PC-3 (cell line): ENCODE measurements at places on chromosomes 5 and 9. TPM values are rescaled to one million over a fixed set of nuclear protein-coding genes. Genes with fewer than 3 reads are reported as not detected.

PAXX gene
- 113 and 137 TPM in 2 replicates for total RNA-seq

PKD2L2 gene
- total RNA-seq, result not detected in 2 replicates

IFNA2 gene
- total RNA-seq, result not detected in 2 replicates

GRCh38 chr9:137085920-137086530, 760 bp upstream of the MAN1B1 start:
- H3K27me3 ChIP-seq, result no peaks in the 10 kb centered on the region
- peak overlapping the region; percentile 94 for H3K27ac ChIP-seq
- peak overlapping the region; percentile 73 for H3K4me3 ChIP-seq
- H3K4me1 ChIP-seq, result peaks cover 37% of the 10 kb centered on the region

PCDHA10 gene
- 0.04 and 0.23 TPM in 2 replicates for total RNA-seq

- DNase-seq, result peak; percentile 12
- H3K27me3 ChIP-seq, result no peaks in the 10 kb centered on the region
- H3K4me1 ChIP-seq, result peaks cover 12% of the 10 kb centered on the region
- H3K4me3 ChIP-seq, result no peak overlapping the region
- H3K36me3 ChIP-seq, result no peaks in the 10 kb centered on the region
- H3K27ac ChIP-seq, result no peak overlapping the region
Measured at GRCh38 chr5:142235050-142235797, 89.6 kb downstream of the SPRY4 start.

GRCh38 chr5:56402266-56403220, 169.4 kb upstream of the ANKRD55 start:
- DNase-seq, result no peak
- H3K4me3 ChIP-seq, result no peak overlapping the region
- H3K27me3 ChIP-seq, result no peaks in the 10 kb centered on the region
- H3K36me3 ChIP-seq, result no peaks in the 10 kb centered on the region
- no peak overlapping the region for H3K27ac ChIP-seq

- H3K4me1 ChIP-seq, result peaks cover 32% of the 10 kb centered on the region
- no peaks in the 10 kb centered on the region for H3K27me3 ChIP-seq
- peak; percentile 17 for DNase-seq
Measured at GRCh38 chr5:78985116-78985724, at the start of gene ARSB. ARSB (minus strand) TSS chr5:78985310; CDS start chr5:78985248, 62 bp downstream.

GRCh38 chr5:157130925-157131324, 11.7 kb downstream of the MED7 start:
- H3K27me3 ChIP-seq, result no peaks in the 10 kb centered on the region
- H3K36me3 ChIP-seq, result no peaks in the 10 kb centered on the region
- no peak for DNase-seq
- H3K4me1 ChIP-seq, result no peaks in the 10 kb centered on the region
- H3K4me3 ChIP-seq, result no peak overlapping the region

DNA sequence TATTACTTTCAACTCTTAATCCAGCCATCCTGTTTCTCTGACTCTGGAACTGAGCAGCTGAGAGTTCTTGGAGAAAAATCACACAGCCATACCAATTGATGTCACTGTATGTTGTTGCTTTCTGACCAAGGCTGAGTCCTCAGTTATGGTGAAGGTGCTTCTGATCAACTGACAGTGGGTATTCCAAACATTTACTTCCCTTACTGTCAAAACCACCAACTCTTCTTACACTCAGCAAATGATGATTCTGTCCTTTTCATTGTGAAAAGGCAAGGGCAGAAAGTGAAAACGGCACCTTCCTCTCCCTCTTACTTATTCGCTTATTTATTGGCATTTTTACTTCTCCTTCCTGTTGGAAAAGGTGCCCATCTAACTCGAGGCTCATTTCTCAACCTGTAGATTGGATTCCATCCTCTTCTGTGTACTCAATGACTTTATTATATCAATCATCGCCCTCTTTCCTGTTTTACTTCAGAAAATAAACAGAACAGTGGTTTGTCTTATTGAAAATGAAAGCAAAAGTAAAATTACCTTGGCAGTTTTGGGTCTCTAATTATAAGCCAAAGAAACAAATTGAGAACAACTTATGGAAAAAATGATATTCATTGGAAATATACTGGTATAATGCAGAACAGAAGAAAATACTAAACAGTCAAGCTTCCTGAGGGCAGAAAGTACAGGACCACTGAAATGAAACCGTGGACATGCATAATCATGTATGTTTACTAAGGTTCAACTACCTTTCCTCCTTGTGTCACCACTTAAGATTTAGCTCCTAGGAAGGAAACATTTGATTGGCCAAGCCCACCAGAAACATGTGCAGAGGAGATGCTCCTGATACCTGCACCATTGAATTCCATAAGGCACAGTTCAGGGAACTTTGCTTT, 104.5 kb upstream of the CHD1 start:
- H3K36me3 ChIP-seq, result no peaks in the 10 kb centered on the region
- H3K27ac ChIP-seq, result peak overlapping the region; percentile 25
- H3K4me1 ChIP-seq, result peaks cover 37% of the 10 kb centered on the region

- H3K4me3 ChIP-seq, result peak overlapping the region; percentile 8; the same call in 1 of the 2 replicates
- peak overlapping the region; percentile 90 for H3K27ac ChIP-seq
- H3K36me3 ChIP-seq, result no peaks in the 10 kb centered on the region
Measured at GRCh38 chr5:34487159-34487879, 168.8 kb upstream of the RAI14 start.

- no peaks in the 10 kb centered on the region for H3K27me3 ChIP-seq
- peak; percentile 66 for DNase-seq
- H3K36me3 ChIP-seq, result no peaks in the 10 kb centered on the region
Measured at GRCh38 chr5:98258939-98259338, 514.5 kb upstream of the RGMB start.

GRCh38 chr9:97517331-97518089, 16.0 kb downstream of the TMOD1 start:
- no peaks in the 10 kb centered on the region for H3K36me3 ChIP-seq
- H3K4me1 ChIP-seq, result peaks cover 13% of the 10 kb centered on the region
- H3K27me3 ChIP-seq, result no peaks in the 10 kb centered on the region
- no peak overlapping the region for H3K4me3 ChIP-seq
- no peak for DNase-seq

DNA sequence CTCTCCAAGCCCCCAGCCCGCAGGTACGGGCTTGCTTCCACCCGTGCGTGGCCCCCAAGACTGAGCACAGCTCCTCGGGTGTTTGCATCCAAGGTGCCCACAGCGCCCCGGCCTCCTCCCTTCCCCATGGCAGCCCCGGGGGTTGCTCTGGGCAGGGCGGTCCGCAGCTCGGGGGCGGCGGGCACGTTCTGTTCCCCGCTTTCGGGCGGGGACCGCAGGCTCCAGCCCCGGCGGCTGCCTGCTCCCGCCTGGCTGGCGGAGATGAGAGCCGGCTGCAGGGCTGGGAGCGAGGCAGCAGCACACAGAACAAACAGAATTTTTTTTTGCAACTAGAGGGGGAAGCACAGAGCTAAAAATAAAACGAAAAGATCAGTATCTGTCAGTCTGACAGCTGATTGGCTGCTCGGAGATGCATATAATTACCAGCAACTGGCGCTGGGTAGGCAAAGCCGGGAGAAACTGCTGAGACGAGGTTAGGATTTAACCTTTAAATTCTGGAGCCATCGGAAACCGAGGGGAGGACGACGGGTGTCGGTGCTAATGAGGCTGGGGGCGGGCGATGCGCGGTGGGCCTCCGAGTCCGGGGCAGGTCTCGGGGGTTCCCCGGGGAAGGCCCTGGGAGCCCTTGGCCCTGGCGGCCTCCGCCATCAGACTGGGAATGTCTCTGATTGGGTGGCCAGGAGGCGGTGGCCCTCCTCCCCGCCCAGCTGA, 142.7 kb upstream of the IER5L start:
- peak overlapping the region; percentile 61 for H3K4me3 ChIP-seq
- DNase-seq, result peak; percentile 61
- H3K27me3 ChIP-seq, result no peaks in the 10 kb centered on the region
- no peak overlapping the region for H3K27ac ChIP-seq

DNA sequence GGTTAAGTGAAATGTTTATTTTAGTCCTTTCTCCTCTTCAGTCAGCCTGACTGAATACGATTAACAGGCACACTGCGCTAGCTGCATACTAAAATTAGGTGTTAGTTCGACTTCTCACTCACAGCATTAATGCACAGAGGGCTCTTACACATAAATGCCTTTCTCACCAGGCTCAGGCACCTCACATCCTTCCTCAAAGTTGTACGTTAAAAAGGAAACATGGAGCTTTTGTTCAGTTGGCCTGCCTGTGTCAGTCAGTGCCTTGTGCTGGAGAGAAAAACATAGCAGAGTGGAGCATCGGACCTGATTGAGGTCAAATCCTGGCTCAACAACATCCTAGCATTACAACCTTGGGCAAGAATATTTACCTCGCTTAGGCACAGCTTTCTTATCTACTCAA, 236.0 kb upstream of the ZNF462 start:
- no peak overlapping the region for H3K27ac ChIP-seq
- no peaks in the 10 kb centered on the region for H3K36me3 ChIP-seq
- DNase-seq, result no peak
- H3K4me3 ChIP-seq, result no peak overlapping the region

DNA sequence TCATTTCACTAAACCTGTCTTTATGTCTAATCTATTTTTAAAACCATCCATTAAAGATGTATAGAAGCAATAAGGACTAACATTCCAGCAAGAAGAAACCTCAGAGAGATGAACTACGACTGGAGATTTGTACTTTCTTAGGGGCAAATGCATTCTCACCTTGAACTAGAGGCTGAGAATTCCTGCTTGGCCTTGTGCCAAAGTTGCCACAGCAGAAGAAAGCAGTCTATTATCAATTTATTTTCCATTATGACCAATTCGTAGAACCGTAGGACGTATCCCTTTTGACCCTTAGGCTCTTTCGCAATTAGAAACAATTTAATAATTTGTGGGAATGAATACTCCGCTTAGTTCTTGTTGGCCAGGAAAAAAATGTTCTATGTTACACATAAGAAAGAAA, 1647.4 kb upstream of the CDH9 start:
- H3K27me3 ChIP-seq, result no peaks in the 10 kb centered on the region
- H3K27ac ChIP-seq, result no peak overlapping the region
- no peaks in the 10 kb centered on the region for H3K36me3 ChIP-seq
- H3K4me1 ChIP-seq, result no peaks in the 10 kb centered on the region
- no peak for DNase-seq

ENTPD8 gene
- total RNA-seq, result 0.17 TPM in 1 of 2 replicates, not detected in the other

GRCh38 chr9:116112236-116112635, 41.4 kb upstream of the PAPPA start:
- no peaks in the 10 kb centered on the region for H3K27me3 ChIP-seq
- DNase-seq, result peak; percentile 39
- no peaks in the 10 kb centered on the region for H3K36me3 ChIP-seq
- H3K4me1 ChIP-seq, result no peaks in the 10 kb centered on the region
- H3K4me3 ChIP-seq, result no peak overlapping the region

NSMF gene
- 29.5 and 30.8 TPM in 2 replicates for total RNA-seq

PCDHA5 gene
- total RNA-seq, result 1.3 and 1.5 TPM in 2 replicates

- no peak for DNase-seq
- peaks cover 5% of the 10 kb centered on the region; the same call in 1 of the 2 replicates for H3K4me1 ChIP-seq
- H3K27me3 ChIP-seq, result no peaks in the 10 kb centered on the region
- H3K4me3 ChIP-seq, result no peak overlapping the region
- H3K27ac ChIP-seq, result no peak overlapping the region
Measured at GRCh38 chr9:113509463-113509862, 45.9 kb downstream of the RGS3 start.

GRCh38 chr5:129400395-129400983, 59.6 kb upstream of the ADAMTS19 start:
- no peak overlapping the region for H3K4me3 ChIP-seq
- peaks cover 16% of the 10 kb centered on the region; the same call in 1 of the 2 replicates for H3K27me3 ChIP-seq
- H3K27ac ChIP-seq, result no peak overlapping the region
- peak; percentile 22 for DNase-seq
- H3K4me1 ChIP-seq, result no peaks in the 10 kb centered on the region

- no peaks in the 10 kb centered on the region for H3K27me3 ChIP-seq
- peaks cover 38% of the 10 kb centered on the region for H3K4me1 ChIP-seq
Measured at GRCh38 chr5:88883059-88883835, at the start of gene MEF2C. MEF2C (minus strand) TSS chr5:88883184; CDS start chr5:88823788, 59,396 bp downstream.

OR1J4 gene
- total RNA-seq, result not detected in 2 replicates

TRPM6 gene
- not detected in 2 replicates for total RNA-seq

FSD1L gene
- total RNA-seq, result 1.7 and 2.1 TPM in 2 replicates

TAS2R1 gene
- total RNA-seq, result not detected in 2 replicates

GRCh38 chr5:136420168-136420898, 55.0 kb upstream of the TRPC7 start:
- H3K4me1 ChIP-seq, result no peaks in the 10 kb centered on the region
- no peak overlapping the region for H3K27ac ChIP-seq

DNA sequence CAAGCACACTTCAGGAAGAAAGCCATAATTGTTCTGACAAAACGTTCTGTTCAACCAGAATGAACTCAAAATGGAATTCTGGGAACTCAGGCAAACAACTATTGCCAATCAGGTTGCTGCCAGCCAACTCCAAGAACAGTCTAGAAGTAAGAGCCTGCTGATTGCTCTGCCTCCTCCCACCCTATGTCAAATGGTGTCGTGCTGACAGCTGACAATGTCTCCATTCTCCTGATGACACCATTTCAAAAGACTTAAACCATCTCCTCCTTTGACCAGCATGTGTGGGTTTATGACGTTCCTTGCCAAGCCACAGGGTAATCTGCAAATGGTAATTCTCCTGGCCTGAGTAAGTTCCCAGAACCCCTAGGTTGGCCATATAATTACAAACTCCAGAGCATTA, 21.9 kb upstream of the PLIN2 start:
- no peak overlapping the region for H3K27ac ChIP-seq
- H3K4me1 ChIP-seq, result no peaks in the 10 kb centered on the region
- no peak overlapping the region for H3K4me3 ChIP-seq
- no peak for DNase-seq
- H3K27me3 ChIP-seq, result no peaks in the 10 kb centered on the region

DNA sequence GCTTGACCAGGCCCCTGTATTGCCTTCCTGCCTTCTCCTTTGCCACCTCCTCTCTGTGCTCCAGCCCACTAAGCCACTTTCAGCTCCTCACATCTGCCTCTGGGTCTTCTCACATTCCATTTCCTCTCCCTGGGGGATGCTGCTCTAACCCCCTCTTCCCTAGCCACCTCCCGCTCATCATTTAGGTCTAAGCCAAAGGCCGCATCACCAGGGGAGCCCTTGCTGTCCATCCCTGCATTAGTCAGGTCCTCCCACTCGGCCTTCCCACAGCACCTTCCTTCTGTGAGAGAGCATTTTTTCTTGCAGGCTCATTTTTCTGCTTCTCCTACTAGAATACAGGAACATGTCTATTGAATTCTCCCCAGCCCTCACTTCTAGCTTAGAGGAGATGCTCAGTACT, 72.6 kb upstream of the GALNT10 start:
- DNase-seq, result no peak
- no peak overlapping the region for H3K27ac ChIP-seq
- H3K27me3 ChIP-seq, result no peaks in the 10 kb centered on the region
- no peak overlapping the region for H3K4me3 ChIP-seq

DNA sequence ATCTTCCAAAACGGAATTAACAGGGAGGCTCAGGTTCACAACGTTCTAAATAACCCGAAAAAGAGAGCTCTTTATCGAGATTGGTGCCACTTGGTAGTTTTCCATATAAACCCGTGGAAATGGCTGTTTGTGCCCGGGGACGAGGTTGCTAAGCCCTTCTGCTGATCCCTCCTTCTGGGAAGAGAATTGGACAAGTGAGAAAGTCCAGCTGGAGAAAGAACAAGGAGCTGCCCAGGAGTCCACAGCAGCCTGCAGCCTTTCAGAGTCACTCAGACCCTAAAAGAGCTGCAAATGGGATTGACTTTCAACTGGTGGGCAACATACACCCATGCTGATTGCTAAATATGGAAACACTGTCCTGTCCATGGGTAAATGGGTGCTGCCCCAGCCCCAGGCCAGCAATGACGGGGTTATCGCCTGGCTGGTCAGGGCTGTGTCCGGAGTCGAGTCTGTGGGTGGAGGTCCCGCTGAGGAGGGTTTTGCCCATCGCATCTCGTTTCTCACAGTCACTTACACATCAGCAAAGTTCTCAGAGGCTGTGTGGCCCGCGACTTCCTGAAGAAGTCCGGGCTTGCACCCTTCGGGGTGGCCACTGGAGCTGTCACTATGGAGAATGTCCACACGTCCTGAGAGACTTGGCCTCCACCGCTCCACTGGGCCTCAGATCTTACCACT, 40.7 kb upstream of the HSD17B3 start:
- no peak for DNase-seq
- no peak overlapping the region for H3K4me3 ChIP-seq
- no peak overlapping the region for H3K27ac ChIP-seq
- peaks cover 29% of the 10 kb centered on the region for H3K4me1 ChIP-seq
- H3K27me3 ChIP-seq, result no peaks in the 10 kb centered on the region
